ENCODE measurements at places on chromosomes 12 and 14.

DNA sequence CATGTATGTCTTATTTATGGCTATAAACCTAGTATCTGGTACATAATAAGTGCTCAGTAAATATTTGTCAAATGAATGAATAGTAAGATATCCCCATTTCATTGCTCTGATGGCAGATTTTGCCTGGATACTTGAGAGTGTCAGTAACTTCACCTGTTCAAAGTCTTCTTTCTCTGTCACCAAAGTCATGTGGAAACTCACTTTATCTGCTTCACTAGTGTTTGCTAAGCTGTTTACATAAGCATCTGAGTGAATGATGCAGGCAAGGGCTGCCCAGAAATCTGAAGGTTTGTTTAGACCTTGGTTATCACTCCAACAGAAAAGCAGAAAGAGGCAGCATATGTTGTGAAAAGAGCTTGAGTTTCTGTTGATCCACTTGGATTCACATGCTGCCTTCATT, 4.3 kb downstream of the OR4E1 start:
- DNase-seq: no peak

DNA sequence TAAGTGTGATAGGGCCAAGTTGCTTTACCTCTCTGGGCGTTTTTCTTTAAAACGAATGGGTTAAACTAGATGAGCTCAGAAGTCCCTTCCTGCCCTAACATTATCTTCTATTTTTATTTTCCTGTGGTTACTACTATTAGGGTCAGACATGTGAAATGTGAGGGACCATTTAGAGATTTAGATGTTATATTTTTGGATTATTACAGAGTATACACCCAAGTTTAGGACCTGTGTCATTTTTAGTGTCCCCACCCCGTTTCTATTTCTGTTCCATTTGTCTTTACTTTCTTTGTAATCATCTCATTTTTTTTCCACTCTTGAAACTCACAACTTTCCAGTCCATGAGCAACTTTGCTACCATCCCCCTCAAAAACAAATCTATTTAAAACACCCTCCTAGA, 56.3 kb downstream of the SLC4A8 start:
- DNase-seq: no peak

GRCh38 chr14:59823179-59823578, 47.4 kb downstream of the RTN1 start:
- no peak for DNase-seq

DNA sequence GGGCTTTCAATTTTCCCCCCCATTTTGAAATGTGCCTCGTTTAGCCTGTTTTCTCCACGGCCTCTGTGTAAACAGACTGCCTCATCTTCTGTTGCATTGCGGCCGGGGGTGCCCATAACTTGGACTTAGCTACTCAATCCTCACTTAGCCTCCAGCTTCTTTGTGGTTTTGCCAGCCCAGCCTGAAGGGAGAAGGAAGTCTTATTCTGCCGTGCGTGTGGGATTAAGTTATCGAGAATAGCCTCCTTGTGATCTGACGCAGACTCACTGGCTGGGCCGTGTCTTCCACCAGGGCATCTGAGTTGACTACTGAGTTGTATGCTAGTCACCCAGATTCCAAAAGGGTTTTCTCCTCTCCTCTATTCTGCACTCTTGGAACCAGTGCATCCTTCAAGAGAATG, 8.1 kb downstream of the PRKAB1 start:
- no peak for DNase-seq

- DNase-seq: no peak
Observed at GRCh38 chr14:32171469-32171868, 30.4 kb upstream of the RNU6-7 start.

GRCh38 chr12:1510056-1510812, 84.1 kb downstream of the FBXL14 start:
- no peak for DNase-seq

- no peak for DNase-seq
Observed at GRCh38 chr12:32149489-32149888, 42.8 kb downstream of the BICD1 start.

DNA sequence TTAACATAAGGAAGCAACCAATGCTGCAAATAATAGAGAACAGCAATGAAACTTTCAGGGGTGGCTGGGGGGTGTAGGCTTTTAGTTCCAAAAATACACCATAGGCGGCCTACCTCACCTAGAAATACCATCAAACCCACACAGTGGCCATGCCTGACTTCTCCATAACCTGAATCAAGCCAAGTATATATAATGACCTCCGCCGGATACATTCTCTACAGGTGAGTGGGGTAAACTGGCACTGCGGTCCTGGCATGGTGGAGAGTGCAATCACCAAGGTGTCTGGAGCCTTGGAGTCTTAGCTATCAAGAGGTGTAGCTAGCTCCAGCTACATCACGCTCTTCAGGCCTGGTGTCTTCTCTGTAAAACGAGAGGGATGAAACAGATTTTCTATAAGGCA, 1.2 kb downstream of the ZBTB25 start:
- DNase-seq: no peak

DNA sequence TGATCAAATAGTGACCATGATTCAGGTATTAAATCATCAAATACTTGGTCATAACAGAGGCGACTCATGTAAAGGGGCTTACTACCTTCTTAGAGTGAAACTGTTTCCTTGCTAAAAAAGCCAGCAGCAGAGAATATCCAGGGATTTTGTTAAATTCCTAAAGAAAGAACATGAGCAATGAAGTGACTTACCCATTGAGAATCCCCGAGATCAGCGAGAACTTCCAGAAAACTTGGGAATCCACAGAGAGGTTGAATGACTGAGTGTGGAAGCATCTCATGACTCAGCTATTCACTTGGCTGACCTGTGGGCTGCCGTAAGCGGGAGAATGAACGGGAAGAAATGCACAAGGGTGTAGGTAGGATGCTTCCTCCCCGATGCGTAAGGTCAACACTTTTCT, 85.3 kb upstream of the KCNA1 start:
- DNase-seq: no peak

DNA sequence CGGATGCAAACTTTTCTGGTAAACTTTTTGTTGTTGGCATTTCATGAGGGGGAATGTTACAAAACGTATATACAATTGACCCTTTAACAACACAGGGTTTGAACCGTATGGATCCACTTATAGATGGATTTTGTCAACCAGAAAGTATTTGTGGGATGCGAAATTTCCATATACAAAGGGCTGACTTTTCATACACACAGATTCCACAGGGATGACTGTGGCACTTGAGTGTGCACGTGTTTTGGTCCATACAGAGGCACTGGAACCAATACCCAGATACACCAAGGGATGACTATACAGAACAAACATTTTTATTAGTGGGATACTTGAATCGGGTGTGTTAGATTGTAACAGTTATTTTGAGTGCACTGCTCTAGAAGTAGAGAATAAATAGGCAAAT, 29.8 kb upstream of the CCT2 start:
- DNase-seq: no peak

- DNase-seq: no peak
Observed at GRCh38 chr14:99519347-99519881, 38.2 kb downstream of the CCNK start.

DNA sequence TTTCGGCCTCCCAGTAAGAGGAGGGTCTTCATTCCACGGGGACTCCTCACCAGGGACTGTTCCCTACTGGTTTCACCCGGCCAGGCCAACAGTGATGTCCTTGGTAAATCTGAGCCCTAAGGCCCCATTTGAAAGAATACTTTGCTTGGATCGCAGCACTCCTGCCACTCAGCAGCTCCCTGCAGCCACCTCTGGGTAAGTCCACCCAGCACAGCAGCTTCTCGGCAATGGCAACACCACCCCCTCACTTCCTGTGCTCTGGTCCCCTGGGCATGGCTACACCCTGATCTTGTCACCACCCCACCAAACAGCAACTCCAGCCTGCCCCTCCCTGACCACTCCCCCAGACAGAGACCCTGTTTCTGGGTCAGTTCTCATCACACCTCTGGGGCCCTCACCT, 100.3 kb downstream of the SETD3 start:
- DNase-seq: no peak

DNA sequence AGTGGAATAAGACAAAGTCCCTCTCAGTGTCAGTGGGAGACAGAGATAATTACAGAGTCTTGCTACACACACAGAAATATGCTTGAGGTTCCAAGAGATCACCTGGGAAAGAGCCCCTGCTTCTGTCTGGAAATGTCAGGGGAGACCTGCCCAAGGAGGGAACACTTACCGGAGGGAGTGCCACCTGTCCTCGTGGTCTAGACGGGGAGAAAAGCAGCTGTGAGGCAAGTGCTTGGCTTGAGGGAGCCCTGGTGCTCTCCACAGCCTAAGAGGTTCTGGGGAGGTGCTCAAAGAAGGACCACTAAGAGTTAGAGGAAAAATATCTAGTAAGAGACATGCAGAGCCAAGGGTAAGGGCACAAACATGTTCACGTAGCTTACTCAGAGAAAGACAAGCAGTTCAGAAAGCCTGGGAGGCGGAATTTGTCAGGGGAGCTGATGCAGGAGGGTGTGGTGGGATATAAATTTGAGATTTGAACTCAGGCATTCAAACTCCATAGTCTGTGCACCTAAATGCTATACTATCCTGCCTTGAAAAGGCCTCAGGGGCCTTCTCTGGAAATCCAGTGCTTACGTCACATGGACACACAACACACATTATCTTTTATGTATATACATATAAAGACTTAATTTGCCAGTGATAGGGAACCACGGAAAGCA, 38.2 kb upstream of the GNPNAT1 start:
- no peak for DNase-seq

- DNase-seq: no peak
Observed at GRCh38 chr12:46388427-46389021, 16.0 kb upstream of the SLC38A2 start.

DNA sequence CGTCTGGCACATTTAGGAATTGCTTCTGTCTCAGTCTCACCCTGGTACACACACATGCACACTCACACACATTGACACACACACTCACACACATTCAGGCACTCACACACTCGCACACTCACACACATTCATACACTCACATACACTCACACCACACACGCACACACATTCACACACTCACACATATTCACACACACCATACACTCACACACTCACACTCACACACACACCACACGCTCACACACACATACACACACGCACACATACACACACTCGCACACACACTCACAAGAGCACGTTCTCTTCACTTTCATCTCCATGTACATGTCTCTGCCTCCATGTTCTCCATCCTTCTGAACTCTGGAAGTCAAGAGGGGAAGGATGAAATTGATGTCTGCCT, 23.1 kb upstream of the SMUG1 start:
- DNase-seq: no peak

GRCh38 chr12:115380546-115381120, 696.7 kb upstream of the TBX3 start:
- DNase-seq: no peak

DNA sequence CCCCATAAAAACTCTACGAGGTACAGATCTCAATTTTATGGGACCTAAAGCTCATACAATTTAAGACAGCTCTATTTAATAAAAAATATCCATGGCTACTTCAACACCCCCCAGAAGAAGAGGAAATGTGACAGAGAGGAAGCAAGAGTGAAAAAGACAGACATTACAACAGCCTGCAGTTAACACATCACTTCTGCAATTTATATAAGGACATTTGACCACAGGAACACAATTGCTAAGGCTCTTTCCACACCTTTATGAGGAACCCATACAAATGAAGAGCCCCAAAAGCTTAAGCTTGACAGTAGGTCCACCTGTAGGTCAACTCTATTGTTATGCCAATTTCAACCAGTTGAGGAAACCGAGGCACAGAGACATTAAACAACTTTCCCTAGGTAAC, 5.6 kb downstream of the OR10P1 start:
- DNase-seq: no peak

All from NCI-H446 (cell line).